ENCODE measurements at places on chromosomes 4 and X.
A peak's percentile ranks its signal among the peaks of the same experiment; 100 is the strongest.

GRCh38 chr4:147560625-147561024 is 56.6 kb upstream of the TMEM184C start:
- peak; percentile 67 for DNase-seq

DNA sequence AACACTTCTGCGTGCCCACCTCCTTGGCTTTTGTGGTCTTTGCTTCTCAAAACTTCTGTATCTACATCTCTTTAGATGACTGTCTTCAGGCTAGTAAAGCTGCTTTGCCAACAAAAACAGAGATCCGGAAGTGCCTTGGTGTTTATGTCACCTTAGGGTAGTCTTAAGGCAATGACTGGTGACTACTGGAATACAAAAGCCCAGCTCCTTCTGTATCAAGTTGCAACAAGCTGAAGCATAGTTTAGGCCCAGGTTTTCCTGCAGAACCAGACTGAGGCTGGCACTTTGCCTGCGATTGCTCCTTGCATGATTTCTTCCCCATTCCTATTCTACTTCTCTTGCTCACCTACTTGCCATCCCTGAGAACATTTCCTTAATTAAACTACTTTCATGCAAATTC is 333.8 kb downstream of the DMD start:
- DNase-seq, result no peak

GRCh38 chr4:61785761-61786160 is 585.6 kb downstream of the ADGRL3 start:
- no peak for DNase-seq

- no peak for DNase-seq
Measured at GRCh38 chrX:135914404-135914803, 20.9 kb downstream of the SAGE1 start.

DNA sequence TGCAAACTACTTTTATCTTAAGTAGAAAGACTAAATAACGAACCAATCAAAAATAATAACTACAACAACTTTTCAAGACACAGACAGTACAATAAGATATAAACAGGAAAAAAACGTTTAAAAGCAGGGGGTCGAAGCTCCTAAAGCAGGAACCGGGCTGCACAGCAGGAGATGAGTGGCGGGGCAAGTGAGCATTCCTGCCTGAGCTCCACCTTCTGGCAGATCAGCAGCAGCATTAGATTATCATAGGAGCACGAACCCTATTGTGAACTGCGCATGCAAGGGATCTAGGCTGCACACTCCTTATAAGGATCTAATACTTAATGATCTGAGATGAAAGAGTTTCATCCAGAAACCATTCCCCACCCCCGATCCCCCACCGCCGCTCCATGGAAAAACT is 146.2 kb downstream of the TEX11 start:
- no peak for DNase-seq

DNA sequence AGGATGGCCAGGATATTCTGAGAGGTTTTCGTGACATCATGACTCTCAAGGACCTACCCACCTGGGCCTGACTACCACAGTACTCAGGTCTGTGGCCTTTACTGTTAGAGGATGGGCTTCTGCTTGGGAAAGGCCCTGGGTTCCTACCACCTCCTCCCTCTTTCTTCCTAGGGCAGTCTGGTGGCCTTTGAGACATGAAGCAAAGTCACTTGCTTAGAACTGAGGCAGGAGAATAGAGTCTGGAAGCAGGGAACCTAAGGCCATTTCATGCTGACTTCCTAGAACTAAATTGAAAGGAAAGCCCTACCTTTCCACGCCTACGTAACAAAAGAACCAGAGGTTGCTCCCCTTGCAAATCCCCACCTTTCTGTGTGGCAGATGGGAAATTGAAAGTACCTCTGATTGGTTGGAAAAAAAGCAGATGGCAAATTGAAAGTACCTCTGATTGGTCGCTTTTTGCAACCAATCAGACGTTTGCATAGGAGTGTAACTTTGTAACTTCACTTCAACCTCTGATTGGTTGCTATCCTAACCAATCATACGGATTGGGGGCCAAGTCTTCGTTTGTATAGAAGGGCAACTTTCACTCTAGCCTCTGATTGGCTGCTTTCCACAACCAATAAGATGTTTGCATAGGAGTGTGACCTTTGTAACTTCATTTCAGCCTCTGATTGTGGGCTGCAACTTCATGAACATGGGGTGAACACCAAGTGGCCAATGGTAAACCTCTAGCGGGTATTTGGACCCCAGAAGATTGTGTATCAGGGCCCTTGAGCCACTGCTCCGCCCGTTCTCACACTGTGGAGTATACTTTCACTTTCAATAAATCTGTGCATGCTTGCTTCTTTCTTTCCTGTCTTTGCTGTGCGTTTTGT is 9.9 kb upstream of the AKAP14 start:
- peak; percentile 11 for DNase-seq

All from cardiac muscle cell (in vitro differentiated cells and primary cell).